Daoy (cell line): ENCODE measurements at places on chromosomes 11 and 22. TPM values are rescaled to one million over a fixed set of nuclear protein-coding genes. Genes with fewer than 3 reads are reported as not detected.
A peak's percentile ranks its signal among the peaks of the same experiment; 100 is the strongest.

GRCh38 chr11:19790831-19791552, 78.4 kb downstream of the NAV2 start:
- DNase-seq: no peak

DNA sequence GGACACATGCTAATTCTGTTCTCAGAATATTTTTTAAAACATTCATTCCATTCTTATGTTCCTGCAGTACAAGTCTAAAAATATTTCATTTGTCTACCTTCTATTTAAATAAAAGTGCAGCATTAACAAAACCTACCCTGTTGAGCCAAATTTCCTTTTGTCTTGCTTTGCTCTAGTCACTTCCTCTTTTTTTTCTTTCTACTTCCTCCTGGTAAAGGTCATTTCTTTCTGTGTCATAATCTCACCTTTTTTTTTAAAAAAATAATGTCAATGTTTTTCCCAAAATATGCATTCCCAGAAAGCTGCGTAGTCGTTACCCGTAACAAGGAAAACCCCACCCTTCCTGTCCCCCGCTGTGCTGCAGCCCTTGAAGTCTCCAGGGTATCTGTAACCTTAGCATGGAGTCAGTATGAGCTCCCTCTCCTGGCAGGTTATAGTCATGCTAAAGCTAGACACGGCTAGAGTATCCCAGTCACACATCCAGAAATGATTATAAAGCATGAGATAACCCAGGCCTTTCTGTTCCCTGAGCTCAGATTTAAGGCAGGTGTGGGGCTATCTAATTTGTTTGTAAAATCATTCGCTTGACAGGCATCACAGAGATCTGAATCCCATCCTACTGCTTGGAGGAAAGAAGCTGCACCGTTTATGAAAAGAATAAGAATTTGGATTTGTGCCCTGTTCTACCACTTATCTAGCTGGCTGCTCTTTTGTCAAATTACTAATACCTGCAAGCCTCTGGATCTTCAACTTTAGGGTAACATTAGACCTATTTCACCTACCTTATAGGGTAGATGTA, 51.1 kb upstream of the EED start:
- DNase-seq: peak; percentile 84

- DNase-seq: no peak
Observed at GRCh38 chr11:17395978-17396377, 7.5 kb upstream of the KCNJ11 start.

Gene OR2AT4
- total RNA-seq: under 0.01 TPM in 1 of 2 replicates, not detected in the other

Gene B4GALNT4
- total RNA-seq: 3.0 and 4.9 TPM in 2 replicates

DNA sequence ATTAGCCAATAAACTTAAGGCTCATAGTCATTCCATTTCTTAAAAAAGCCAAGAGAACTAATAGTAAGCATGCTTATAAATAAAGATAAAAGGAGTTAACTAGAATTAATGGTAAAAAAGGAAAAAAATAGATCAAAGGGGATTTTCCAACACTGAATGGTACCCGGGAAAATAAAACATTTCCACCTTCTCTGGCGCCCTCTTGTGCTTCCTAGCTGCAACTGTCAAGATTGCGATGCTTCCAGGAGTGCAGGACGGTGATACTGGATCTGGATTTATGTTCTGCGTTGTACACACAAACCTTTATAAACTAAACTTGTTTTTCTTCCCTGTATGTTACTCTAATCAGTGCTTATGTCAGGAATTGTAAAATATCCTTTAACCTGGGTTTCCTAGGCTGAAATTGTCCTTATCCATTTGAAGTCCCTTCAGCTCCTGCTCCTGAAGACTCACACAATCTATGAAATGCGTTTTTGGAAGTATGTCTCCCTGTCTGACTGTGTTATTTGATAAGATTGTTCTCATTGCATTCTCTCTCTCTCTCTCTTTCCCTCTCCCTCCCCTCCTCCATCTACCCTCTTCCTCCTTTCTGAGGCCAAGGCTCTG, 9.6 kb upstream of the HTATIP2 start:
- peak; percentile 43 for DNase-seq

DNA sequence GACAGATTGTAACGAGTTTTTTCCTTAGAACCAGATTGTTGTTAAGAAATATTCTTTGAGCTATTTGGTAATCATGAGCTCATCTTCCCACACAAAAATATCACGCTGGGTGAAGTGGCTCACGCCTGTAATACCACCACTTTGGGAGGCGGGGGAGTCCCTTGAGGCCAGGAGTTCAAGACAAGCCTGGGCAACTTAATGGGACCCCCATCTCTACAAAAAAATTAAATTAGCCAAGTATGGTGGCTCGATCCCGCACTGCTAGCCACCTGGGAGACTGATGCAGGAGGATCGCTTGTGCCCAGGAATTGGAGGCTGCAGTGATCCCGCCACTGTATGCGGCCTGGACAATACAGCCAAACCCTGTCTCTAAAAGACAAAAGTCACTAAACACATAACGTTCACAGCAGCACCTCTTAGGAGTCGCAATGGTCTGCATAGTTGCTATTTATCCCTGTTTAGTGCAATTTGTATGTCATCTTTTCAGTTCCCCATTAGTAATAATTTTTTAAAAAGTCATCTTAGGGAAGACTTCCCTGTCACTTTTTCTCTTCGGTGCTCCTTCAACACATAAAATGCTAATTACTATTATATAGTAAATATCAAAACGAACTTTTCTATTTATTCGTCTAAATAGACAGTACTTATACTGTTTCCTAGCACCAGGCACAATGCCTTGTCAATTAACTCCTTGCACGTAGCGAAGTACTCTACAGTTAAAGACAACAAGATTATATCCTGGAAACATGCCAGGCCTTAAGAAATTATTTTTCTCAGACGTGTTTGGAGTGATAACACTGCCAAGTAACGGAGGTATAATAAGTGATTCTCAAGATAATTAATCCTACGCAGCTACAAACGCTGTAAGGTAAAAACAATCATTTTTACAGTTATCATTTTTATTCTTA, 1.1 kb downstream of the ST13 start:
- peak; percentile 8 for DNase-seq

Gene DNAJB13
- not detected in 2 replicates for total RNA-seq

Gene SCGB1C1
- not detected in 2 replicates for total RNA-seq

GRCh38 chr22:35972559-35972958, 56.1 kb downstream of the RBFOX2 start:
- DNase-seq: peak; percentile 2

DNA sequence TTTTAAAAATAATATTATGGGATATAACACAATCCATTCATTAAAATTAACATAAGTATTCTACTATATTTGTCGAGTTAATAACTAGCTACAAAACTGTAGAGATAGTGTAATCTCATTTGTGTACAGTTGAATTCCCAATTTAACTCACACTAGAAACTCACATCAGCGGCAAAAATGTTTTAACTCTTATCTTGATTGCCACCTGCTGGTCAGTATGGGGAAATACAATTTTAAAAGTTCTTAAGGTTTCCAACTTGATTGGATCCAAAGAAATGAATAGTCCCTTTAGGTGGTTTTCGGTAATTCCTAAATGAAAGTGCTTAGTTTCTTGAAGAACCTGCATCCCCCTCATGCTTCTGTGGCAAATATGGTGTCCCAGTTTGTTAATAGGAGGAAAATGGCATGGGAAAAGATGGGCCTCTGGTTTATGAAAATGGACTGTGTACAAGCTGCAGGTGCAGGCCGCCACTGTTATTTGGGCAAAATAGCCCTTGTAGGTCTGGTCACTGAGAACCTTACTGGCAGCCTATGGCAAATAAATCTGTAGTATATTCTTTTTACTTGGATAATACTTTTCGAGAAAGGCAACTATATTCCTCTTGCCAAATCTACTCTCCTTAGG, 33.7 kb upstream of the SLC17A6 start:
- DNase-seq: no peak

DNA sequence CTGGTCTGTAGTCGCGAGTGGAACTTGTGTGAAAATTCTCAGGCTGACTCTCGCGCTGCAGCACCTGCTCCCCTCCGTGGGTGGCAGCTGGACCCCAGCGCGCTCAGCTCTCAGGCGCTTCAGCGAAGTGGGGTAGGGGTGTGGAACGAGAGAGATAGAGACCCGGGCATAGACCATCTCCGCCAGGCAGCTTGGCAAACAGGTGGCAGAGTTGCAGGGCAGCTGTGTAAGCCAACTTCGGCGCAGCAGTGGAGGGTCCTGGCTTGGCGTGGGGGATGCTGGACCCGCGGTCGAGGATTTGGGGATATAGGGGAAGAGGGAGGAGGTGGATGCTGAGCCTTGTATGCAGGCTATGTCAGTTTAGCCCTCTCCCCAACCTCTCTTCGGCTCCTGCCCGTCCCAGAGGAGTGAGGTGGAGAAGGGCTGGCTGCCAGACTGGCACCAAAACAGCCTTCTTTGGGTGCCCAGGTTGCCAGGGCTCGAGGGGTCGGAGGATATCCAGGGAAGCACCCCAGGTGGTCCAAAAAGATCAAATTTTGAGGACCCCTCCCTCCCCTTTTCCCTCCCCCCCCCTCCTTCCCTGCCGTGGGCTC, 746 bp upstream of the CALCB start:
- DNase-seq: no peak

Gene TSGA10IP
- total RNA-seq: not detected in 2 replicates

DNA sequence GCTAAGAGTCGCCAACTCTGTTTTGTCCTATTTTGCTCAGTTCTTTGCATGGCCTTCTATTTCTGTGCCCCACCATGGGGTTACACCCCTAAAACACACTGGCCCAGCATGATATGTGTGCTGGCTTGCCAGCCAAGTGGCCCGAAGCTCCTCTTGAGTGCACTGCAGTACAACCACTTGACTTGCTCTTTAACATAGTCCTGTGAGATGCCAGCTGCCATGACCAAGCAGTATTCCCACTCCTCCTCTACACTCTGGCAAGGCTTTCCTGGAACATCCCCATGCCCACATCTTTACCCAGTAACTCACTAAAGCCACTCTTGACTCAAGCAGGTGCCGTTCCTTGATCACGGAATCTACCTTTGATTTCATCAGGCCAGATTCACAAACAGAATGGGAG, 102.9 kb upstream of the GAL start:
- no peak for DNase-seq

GRCh38 chr11:123603666-123604065, 50.8 kb downstream of the SCN3B start:
- DNase-seq: no peak
